Frontal cortex (tissue), 4 donors: ENCODE measurements at places on chromosomes 4 and X. TPM values are rescaled to one million over a fixed set of nuclear protein-coding genes. Genes with fewer than 3 reads are reported as not detected.

SOWAHD gene
- 0.82 TPM for total RNA-seq

PGM2 gene
- total RNA-seq: 10.6 TPM

C4orf51 gene
- not detected for total RNA-seq

CCKAR gene
- total RNA-seq: not detected

CYSLTR1 gene
- 1.2 TPM for total RNA-seq

NKX3-2 gene
- total RNA-seq: not detected

DUSP9 gene
- 2.9 TPM for total RNA-seq

TREX2 gene
- total RNA-seq: 2.9 TPM

SPATA18 gene
- 1.2 TPM for total RNA-seq

IGFBP7 gene
- total RNA-seq: 26.1 TPM

PF4V1 gene
- total RNA-seq: 0.41 TPM

ADH1C gene
- total RNA-seq: not detected

EVC2 gene
- total RNA-seq: 2.0 TPM

ACSL4 gene
- 205 TPM for total RNA-seq

GAGE1 gene
- not detected for total RNA-seq

NPY5R gene
- total RNA-seq: 39.5 TPM

TRIM61 gene
- total RNA-seq: 1.6 TPM

PAGE4 gene
- total RNA-seq: not detected

SMIM10 gene
- total RNA-seq: 0.41 TPM

RASGEF1B gene
- total RNA-seq: 48.1 TPM

MAGEA2B gene
- not detected for total RNA-seq

SPANXD gene
- not detected for total RNA-seq

IQCM gene
- not detected for total RNA-seq

STK32B gene
- total RNA-seq: 57.5 TPM

EDA gene
- total RNA-seq: 2.0 TPM

FAM47E gene
- total RNA-seq: 4.1 TPM
